Body of pancreas (tissue), 4 donors: ENCODE measurements at places on chromosomes 16 and 17. TPM values are rescaled to one million over a fixed set of nuclear protein-coding genes. Genes with fewer than 3 reads are reported as not detected.

The CMTM1 gene
- not detected for total RNA-seq

DNA sequence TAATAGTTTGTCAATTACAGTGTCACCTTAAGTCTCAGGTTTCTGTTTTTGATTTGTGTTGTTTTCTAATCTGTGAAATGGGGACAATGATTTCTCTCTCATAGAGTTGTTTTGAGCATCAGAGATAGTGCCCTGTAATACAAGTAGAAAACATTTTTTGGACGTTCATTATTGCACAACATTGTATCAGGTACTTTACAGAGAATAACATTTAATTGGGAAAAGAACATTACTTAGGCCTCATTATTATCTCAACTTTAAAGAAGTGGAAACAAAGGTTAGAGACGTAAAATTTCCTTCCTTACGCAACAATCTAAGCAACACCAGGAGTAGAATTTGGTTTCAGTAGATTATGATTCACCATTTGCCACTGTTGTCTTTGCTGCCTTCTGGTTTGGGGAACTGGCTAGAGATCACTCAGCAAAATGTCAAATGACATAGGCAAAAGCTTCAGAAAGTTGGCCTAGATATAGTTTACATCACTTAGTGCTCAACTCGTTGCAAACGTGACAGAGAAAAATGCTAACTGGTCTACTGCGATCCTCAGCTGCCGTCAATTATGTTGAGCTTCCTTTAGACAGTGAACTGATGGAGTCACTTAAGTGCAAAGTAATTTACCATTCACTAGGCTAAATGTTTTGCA is 1026.8 kb downstream of the CDH11 start:
- H3K27ac ChIP-seq = no peak overlapping the region
- H3K36me3 ChIP-seq = no peaks in the 10 kb centered on the region
- no peaks in the 10 kb centered on the region for H3K4me1 ChIP-seq
- no peak for DNase-seq

DNA sequence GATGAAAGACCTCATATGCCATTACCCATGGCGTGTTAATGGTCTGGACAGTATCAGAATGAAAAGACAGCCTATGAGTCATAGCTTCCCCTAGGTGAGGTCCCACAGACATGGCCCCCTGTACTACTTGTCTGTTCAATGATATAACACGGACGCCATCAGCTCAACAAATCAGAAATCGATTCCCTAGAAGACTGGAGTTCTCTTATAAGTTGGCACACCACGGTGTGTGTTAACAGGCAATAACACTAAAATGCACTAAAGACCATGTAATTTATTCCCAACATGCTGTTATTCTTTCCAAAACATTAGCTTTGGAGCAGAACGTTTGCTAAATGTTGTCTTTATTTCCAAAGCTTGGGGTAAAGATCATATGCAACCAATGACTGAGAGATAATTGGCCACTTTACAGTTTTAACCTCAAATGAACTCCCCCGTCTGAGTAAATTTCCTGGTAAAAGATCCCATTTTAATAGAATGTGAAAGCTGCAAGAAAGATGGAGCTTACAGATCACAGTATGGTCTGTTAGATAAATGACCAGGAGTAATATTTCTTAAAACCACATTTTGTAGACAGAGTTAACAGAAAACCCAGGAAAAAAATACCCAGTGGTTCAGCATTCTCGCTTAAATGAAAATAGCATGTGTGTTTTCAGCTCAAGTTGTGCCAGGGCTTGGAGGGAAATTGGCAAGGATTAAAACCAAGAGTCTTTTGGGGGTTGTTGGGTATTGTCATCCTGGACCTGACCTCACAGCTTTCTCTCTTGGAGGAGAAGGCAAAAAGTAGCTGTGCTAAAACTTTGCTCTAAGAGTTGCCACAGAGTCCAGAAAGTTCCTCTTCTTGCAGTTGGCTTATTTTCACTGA is 65.9 kb downstream of the PCTP start:
- no peak overlapping the region for H3K27ac ChIP-seq
- no peak overlapping the region for H3K4me3 ChIP-seq
- no peaks in the 10 kb centered on the region for H3K36me3 ChIP-seq

- no peak overlapping the region for H3K4me3 ChIP-seq
- no peak overlapping the region for H3K27ac ChIP-seq
- no peaks in the 10 kb centered on the region for H3K27me3 ChIP-seq
Measured at GRCh38 chr17:39671651-39672521, 3.6 kb downstream of the PNMT start.

The SLC16A3 gene
- total RNA-seq = 2.0 TPM

The ARHGAP23 gene
- total RNA-seq = 10.9 TPM

The RDM1 gene
- not detected for total RNA-seq

- no peaks in the 10 kb centered on the region for H3K27me3 ChIP-seq
- peaks cover 18% of the 10 kb centered on the region for H3K36me3 ChIP-seq
- DNase-seq = peak; percentile 74
- H3K4me3 ChIP-seq = no peak overlapping the region
- peak overlapping the region; percentile 31 for H3K27ac ChIP-seq
- peaks cover 51% of the 10 kb centered on the region for H3K4me1 ChIP-seq
Measured at GRCh38 chr16:89565506-89566372, 5.3 kb downstream of the RPL13 start.

GRCh38 chr17:74218436-74218835 is 5.1 kb downstream of the TTYH2 start:
- no peak overlapping the region for H3K4me3 ChIP-seq
- no peak overlapping the region for H3K27ac ChIP-seq
- DNase-seq = no peak

The EPOP gene
- 3.9 TPM for total RNA-seq

DNA sequence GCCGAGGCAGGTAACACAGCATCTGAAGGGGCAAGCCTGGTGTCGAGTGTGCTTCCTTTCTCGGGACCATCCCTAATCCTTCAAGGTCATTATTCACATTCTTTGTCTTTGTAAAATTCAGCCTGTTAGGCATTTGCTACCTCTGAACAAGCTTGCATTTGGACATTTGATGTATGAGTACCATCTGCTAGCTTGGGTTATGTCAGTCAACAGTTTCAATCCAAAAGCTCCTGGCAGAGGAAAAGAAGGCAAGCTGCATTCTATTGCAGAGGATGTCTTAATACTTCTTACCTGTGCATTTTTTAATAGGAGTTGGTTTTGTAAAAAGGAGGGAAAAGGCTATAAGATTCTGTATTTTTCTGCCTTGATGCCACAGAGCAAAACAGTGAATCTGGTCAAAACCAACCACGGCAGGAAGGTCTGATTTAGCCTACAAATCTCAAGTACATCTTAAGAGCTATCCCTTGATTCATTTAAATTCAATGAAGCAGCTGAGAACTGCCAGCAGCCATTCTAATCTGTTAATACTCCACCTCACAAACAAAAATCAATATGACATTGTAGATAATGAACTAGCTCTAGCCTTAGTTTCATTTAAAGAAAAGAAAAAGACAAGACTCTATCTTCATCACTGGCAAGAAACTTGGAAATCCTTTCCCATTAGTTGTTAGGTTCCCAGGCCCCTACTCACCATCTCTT is 39.0 kb downstream of the TEX2 start:
- peaks cover 35% of the 10 kb centered on the region for H3K4me1 ChIP-seq
- no peak overlapping the region for H3K4me3 ChIP-seq
- no peaks in the 10 kb centered on the region for H3K27me3 ChIP-seq
- no peaks in the 10 kb centered on the region for H3K36me3 ChIP-seq

- H3K27me3 ChIP-seq = no peaks in the 10 kb centered on the region
- H3K36me3 ChIP-seq = peaks cover 36% of the 10 kb centered on the region
- no peaks in the 10 kb centered on the region for H3K4me1 ChIP-seq
- no peak overlapping the region for H3K27ac ChIP-seq
Measured at GRCh38 chr17:4544951-4545216, 10.3 kb downstream of the MYBBP1A start.

The TMEM11 gene
- total RNA-seq = 7.0 TPM

The KCTD13 gene
- 49.1 TPM for total RNA-seq

The SP2 gene
- total RNA-seq = 4.7 TPM

The CWC25 gene
- total RNA-seq = 39.2 TPM

The CCL16 gene
- total RNA-seq = 0.78 TPM

The CCL18 gene
- total RNA-seq = not detected

DNA sequence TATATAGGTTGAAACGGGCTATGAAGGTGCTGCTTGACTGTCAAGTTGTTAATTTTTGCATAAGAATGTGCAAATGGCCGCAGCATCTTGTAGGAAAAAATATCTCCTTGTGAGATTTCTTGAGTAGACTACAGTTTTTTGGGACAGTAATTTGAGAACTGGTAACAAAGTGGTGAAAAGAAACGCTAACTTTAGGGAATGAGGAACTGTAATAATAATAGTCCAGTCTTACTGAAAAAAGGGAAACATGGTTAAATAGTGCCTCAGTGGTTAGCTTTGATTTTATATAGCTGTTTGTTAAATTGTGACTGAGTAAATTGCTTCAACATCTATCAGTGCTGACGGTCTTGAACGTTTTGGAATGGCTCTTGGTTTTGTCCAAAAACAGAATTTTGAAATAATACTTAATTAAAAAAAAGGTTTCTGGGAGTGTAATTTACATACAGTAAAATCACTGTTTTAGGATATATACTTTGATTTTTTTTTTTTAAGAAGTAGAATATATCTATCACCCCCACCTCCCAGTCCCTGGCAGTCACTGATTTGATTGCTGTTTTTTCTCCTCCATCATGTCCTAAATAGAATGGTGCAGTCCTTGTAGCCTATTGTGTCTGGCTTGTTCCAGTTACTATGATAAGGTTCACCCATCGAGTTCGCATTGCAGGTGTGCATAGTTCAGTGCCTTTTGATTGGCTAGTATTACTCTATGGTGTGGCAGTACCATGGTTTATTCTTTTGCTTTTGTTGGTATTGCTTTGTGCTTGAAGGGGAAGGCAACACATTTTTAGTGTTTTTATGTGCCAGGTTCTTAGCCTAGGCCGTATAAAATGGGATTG is 2.8 kb downstream of the HAPSTR1 start:
- no peaks in the 10 kb centered on the region for H3K27me3 ChIP-seq
- H3K27ac ChIP-seq = no peak overlapping the region
- no peaks in the 10 kb centered on the region for H3K36me3 ChIP-seq
- no peak overlapping the region for H3K4me3 ChIP-seq
- H3K4me1 ChIP-seq = peaks cover 72% of the 10 kb centered on the region

The FOXL1 gene
- not detected for total RNA-seq

DNA sequence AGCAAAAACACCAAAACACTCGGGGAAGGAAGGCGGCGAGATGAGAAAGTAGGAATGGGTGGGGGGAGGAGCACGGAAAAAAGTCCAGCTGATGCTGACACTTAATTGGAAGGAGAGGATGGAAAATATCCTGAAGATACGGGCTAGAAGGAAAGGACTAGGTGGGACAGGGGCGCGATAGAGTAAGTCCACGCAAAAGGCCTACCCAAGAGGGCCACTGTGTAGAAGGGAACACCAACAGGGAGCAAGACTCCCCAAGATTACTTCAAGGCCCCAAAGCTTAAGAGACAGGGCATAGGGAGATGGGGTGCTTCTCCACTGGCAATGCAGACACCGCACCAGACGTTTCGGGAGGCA is 736 bp downstream of the APPBP2 start:
- peaks cover 25% of the 10 kb centered on the region for H3K4me1 ChIP-seq
- peak overlapping the region; percentile 98 for H3K27ac ChIP-seq
- H3K36me3 ChIP-seq = no peaks in the 10 kb centered on the region
- H3K27me3 ChIP-seq = no peaks in the 10 kb centered on the region

DNA sequence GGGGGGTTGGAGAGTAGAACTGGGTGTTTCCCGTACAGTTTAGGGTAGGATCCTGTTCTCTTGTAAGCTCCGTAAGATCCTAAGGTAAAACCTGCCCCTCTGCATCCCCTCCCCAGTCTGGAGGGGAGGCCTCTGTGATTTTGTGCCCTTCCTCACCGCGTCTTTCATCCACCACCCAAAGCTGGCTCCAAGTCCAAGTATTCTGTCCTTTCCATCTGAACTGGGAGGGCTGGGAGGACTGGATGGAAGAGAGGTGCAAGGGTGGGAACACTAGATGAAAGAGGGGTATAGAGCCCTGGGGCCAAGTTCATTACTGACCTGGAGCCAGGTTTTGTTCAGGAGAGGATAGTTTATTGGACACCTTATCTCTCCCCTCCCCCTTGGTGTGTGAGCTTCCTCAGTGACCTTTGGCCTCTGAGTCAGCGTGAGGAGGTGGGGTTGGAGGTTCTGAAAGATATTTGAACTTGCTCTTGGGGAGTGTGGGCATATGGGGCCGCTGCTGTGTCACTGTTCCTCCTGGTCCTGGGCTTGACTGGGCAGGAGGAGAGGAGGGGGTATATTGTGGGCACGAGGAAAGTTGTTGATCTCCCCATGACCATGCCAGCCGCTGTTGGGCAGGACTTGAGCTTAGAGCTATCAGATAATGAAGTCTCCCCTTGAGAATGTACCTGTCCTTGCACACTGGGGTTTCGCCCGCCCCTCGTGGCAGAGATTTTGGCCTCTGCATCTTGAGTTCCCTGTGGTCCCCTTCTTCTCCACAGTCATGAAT is 1.6 kb downstream of the LASP1 start:
- no peaks in the 10 kb centered on the region for H3K36me3 ChIP-seq
- H3K4me3 ChIP-seq = peak overlapping the region; percentile 67
- DNase-seq = peak; percentile 86
- H3K27ac ChIP-seq = peak overlapping the region; percentile 91
- peaks cover 61% of the 10 kb centered on the region for H3K4me1 ChIP-seq

The TSNAXIP1 gene
- total RNA-seq = not detected

The MLST8 gene
- total RNA-seq = 59.0 TPM

DNA sequence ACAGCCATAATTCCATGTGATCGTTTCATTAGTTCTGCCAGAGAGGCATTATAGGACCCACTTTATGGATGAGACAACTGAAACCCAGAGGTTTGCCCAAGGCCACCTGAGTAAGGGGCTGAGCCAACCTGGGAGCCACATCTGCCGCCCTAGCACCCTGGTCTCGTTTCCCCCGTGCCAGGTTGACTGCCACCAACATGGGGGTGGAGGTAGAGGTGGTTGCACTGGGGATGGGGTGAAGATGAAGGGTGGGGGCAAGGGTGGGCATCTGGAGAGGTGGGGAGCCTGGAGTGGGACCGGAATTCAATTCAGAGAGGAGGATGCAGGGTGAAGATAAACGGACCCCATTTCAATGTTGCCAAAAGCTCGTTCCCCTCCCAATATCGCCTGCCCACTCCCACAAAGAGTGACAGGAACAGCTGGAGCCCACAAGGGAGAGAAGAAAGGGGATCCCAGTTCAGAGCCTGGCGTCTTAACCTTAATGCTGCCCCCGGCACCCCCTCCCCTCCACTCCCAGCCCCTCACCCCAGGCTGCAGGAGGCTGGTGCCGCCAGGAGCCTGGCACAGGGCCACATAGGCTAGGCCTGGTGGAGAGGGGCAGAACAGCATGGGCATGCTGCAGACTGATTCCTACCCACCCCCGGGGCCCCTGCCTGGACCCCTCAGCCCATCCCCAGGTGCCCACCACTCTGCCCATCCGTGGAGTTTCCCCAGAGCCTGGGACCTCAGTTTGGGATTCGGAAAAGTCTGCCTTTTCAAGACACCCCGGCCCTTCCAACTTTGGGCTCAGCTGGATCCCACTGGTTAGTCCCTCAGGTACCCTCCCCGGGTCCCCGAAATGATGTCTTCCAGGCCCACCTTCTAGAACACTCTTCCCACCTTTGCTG is 29.6 kb downstream of the NGFR start:
- H3K27ac ChIP-seq = no peak overlapping the region
- H3K4me3 ChIP-seq = no peak overlapping the region
- no peaks in the 10 kb centered on the region for H3K36me3 ChIP-seq
- DNase-seq = no peak
- no peaks in the 10 kb centered on the region for H3K27me3 ChIP-seq
